ENCODE measurements at places on chromosomes 7 and 10. TPM values are rescaled to one million over a fixed set of nuclear protein-coding genes. Genes with fewer than 3 reads are reported as not detected.

SEC61G gene
- 116 TPM for total RNA-seq

GRCh38 chr10:72862957-72863356 is 30.6 kb upstream of the OIT3 start:
- DNase-seq = no peak

DNA sequence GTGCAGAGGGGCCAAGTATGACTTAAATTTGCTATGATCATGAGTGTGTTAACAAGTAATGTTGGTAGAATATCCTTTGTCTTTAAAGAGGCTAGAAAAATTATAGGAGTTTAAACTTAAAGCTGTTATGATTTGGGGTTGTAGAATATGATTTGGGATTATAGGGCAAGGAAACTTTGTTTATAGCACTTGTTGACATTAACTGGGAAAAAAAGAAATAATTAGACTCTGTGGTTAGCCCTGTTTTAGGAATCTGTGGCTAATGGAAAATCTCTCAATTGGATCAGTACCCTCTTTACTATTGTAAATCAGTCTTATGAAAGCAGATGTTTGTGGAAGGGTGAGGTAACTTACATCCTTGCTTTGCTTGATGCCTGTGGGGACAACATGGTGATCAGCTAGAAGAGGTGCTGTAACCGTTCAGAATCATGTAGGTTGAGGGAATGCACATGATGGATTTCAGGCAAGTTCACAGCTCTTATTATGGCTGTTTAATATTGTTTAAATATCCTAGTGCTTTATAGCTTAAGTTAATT is 11.1 kb downstream of the ING3 start:
- DNase-seq = no peak

DNA sequence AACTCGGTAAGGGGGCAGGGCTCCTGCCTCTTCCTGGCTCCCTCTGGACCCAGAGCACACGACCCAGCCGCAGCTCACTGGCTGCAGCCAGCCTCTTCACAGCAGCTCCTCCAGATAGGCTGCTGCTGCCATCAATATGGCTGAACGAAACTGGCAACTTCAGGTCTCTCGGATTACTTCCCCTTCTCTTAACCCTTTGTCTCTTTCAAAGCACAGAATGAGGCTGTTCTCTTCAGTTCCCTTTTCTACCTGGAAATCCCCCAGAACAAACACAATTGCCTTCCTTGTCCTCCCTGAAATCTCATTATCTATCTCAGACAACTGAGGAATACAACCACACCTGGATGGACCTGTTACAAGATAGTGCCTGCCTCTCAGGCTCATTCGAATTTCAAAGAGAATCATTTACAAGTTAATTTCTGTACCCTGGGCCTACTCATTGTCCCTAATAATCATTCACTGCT is 193.4 kb upstream of the MBL2 start:
- DNase-seq = no peak

GDF2 gene
- not detected for total RNA-seq

GRCh38 chr10:6470894-6471618 is 109.0 kb downstream of the PRKCQ start:
- no peak for DNase-seq

DNA sequence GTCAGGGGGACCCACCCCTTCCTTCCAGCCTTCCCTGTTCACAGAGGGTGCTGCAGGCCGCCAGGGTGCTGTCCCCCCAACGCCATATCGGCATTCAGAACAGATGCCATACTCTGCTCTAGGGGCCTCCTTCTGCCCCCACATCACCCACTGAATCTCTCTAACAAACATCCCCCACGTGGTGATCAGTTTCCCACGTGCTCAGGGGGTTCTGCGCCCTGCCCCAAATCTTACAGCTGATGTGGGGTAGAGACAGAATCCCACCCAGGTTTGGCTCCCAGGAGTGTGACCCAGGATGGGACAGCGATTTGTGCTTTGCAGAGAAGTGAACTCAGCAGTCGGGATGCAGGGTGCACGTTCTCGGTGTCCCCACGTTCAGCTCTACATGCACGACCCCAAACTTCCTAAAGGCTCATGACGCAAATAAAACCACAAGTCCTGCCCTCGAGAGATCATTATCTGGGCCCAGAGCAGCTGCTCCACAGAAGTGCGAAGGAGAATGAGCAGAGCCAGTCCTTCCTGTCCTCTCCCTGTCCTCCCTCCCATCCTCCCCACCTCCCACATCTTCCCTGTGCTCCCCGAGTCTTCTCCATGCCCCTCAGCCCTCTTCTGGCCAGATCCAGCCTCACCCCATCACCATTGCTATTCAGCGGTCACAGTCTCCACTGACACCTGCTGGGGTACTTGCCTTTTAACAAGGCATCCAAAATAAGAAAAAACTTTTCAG is 423.4 kb downstream of the DNAJB6 start:
- DNase-seq = no peak

DNA sequence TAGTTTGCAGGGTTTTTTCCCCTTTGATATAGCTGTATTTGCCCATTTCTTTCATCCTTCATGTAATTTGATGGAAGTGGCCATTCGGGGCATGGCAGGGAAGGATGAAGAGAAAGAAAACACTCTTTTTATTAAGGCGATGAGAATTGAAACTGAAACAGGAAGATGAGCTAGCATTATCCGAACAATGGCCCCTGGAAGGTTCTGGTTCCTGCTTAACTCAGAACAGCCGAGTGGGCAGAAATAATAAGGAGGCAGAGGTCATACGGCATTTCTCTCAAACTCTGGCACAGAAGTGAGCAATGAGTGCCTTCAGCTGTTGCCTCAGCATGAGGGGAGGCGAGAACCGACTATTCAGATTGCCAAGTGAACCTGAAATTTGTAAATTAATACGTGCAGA is 113.2 kb upstream of the MYO3A start:
- DNase-seq = no peak

AKR1C3 gene
- 47.1 TPM for total RNA-seq

DNA sequence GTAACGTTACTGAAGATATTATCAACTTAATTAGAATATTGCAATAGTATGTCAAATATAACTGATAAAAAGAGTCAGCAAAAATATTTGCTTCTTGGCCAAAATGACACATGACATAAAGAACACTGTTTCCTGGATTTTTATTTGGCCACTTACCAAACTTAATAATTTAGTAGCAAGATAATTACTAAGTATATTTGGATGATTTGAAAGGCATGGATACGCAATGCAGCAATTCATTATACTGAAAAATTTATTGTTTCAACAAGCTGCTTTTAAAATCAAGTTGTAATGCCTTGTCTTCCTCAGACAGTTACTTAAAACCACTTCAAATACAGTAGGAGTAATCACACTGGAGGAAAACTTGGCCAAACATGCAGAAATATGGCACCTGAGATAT is 234.0 kb downstream of the SEMA3E start:
- no peak for DNase-seq

CPA2 gene
- not detected for total RNA-seq

DNA sequence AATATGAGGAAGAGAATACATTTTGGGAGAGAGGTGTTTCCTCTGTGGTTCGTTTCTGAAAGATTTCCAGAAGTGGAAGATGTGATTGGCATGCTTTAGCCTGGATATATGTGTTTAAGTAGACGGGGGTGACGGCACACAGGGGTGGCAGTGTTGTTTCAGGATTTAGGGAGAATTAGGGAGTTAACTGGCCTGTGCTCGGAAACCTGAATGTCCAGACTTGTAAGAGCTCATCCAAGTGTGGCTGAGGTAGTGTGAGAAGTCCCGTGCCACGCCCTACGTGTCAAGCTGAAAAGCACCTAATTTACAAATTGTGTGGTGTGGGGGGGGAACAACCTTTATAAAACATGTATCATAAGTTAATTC is 1.1 kb downstream of the RALA start:
- DNase-seq = no peak

- no peak for DNase-seq
Observed at GRCh38 chr10:111890046-111890445, 293.5 kb downstream of the GPAM start.

Data from left lung (tissue), 14 donors.